ENCODE measurements at places on chromosomes 13 and 19.

- DNase-seq = no peak
Observed at GRCh38 chr13:62110079-62110478, 694.4 kb upstream of the PCDH20 start.

- no peak for DNase-seq
Observed at GRCh38 chr19:46361915-46362314, 15.0 kb downstream of the PPP5C start.

DNA sequence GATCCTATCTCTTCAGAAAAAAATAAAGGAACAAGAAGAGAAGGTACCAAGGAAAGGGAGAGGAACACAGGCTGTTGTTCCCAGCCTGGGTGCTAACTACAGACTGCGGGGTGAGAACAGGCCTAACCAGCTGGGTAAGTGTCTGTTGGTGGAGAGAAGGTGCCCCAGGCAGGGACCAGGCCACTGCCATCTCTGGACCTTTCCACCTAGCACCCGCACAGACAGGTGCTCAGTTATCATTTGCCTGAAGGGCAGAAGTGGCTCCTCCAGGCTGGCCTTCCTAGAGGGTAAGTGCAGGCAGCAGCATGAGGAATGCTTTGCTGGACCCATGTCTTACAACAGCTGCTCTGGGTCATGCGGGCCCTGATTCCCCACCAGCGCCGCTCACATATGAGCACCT lies 10.1 kb downstream of the DNMT1 start:
- DNase-seq = no peak

- no peak for DNase-seq
Observed at GRCh38 chr19:11451871-11452619, 16.6 kb downstream of the PRKCSH start.

- peak; percentile 47 for DNase-seq
Observed at GRCh38 chr13:75359266-75359665, 122.7 kb downstream of the TBC1D4 start.

DNA sequence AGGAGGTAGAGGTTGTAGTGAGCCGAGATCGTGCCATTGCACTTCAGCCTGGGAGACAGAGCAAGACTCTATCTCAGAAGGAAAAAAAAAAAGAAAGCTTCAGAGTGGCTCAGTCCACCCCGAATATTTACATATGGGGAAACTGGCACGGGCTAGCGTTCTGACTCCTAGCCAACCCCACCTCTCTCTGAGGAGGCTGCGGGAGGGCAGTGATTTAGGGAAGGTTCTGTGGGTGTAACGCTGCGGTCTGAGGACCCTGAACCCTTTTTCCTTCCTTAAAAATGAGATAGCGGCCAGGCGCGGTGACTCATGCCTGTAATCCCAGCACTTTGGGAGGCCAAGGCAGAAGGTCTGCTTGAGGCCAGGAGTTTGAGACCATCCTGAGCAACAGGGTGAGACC lies 5.0 kb downstream of the LRRC25 start:
- DNase-seq = no peak

- no peak for DNase-seq
Observed at GRCh38 chr19:5929625-5930024, 15.6 kb downstream of the CAPS start.

DNA sequence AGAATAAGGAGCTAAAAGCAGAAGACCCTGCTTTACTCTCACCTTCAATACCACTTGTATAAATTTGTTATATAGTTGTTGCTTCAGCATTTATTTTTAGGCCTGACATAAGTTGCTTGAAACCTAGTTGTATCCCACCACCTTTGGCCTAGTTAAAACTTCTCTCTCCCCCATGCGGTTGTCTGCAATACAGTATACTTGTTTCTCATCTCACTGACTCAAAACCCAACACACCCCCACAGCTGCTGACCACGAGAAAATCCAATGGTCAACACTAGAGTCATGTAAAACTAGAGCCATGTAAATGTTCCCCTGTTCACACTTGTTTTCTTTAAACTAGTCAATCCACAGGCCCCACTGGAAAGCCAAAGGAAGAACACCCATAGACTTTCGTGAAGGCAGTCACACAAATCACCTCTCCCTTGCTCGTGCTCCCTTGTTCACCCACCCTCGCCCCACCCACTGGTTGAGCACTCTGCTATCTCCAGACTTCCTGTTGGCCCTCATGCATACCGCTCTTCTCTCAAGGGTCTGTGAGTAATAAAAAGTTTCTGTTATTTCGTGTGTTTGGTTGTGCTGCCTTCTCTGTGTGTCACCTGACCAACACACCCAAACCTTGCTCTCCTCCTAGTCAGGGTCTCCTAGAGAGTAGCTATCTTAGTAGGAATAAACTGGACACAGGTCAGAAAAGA lies 12.9 kb upstream of the CCDC169 start:
- DNase-seq = no peak

DNA sequence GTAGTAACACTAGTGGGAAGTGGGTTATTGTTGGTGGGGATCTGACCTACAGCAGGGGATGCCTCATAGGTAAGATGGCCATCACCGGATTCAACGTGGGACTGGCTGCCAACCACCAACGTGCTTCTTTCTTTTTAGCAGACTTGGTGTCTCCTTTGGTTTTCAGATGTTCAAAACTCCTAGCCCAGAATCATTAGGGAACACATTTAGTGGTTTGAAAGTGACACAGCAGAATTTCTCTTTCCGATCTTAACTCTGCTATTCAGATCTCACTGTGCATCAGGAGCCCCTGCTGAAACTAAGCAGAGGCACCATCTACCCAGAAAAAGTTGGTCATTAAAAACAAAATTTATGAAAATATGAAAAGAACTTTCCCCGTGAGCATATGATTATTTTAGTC lies 36.7 kb upstream of the PCDH8 start:
- no peak for DNase-seq

- DNase-seq = no peak
Observed at GRCh38 chr13:49986471-49986870, 10.4 kb upstream of the TRIM13 start.

Data from iPS DF 19.7 (cell line).